ENCODE measurements at places on chromosomes 5 and 9. TPM values are rescaled to one million over a fixed set of nuclear protein-coding genes. Genes with fewer than 3 reads are reported as not detected.

The PDE8B gene
- total RNA-seq, result not detected

The SLC34A1 gene
- 0.32 TPM for total RNA-seq

The POLR3G gene
- 5.1 TPM for total RNA-seq

The PHF24 gene
- total RNA-seq, result not detected

The ECM2 gene
- not detected for total RNA-seq

The CDK7 gene
- 31.5 TPM for total RNA-seq

The RALGPS1 gene
- 3.8 TPM for total RNA-seq

Data from T-helper 1 cell treated with Interleukin-12 subunit alpha and Interleukin-12 subunit beta and Interleukin-4 antibody, amounts not matched to agents 30 ng/mL and 1 ng/mL, for 36 hours (primary cell).